ENCODE measurements at places on chromosomes 12 and 14.

GRCh38 chr12:61546296-61546695 lies 713.9 kb upstream of the USP15 start:
- no peak for DNase-seq

DNA sequence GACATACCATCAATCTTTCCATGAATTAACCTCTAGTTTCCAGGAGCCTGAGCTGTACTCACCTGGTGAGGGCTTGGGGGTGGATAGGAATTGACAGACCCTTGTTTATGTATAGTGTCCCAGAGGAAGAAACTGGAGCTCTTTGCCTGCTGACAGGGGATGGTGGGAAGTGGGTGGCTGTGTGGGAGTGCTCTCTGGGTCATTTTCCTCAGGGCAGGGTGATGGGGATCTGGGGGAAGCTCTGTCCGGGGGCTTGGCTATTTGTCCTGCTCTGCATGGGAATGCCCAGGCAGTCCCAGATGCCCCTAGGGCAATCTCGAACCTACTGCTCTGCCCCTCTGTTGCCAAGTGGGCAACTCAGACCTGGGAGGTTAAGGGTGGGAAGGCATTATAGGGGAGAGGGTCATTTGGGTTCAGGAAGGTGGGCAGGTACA lies 21.8 kb upstream of the DHRS2 start:
- no peak for DNase-seq

GRCh38 chr14:89566644-89567415 lies 149.8 kb upstream of the FOXN3 start:
- no peak for DNase-seq

DNA sequence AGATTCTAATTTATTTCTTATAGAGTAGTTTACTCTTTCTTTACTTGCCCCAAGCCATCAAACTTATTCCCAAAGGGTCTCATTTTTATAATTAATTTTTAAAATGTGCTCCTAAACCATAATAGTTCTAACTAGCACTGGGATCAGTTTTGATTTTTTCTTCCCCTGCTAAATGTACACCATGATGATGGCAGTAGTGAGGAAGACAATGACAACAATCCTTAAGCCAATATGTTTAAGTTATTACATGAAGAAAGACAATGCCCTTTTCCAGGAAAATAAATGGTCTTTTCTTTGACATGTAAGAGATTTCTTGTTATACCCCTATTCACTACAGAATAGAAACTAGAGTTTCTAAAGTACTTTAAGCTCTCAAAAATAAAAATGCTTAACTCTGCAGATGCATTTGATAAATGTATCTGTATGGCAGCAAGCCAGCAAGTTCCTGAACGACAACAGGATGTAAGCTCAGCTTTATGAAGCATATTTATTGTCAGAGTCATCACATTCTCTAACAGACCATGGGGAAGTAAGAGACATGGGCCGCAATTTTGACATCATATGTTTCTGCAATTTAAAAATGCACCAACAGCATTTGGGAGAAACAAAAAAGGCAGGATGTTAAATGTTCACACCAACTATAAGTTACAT lies 36.0 kb upstream of the SNX6 start:
- peak; percentile 42 for DNase-seq

DNA sequence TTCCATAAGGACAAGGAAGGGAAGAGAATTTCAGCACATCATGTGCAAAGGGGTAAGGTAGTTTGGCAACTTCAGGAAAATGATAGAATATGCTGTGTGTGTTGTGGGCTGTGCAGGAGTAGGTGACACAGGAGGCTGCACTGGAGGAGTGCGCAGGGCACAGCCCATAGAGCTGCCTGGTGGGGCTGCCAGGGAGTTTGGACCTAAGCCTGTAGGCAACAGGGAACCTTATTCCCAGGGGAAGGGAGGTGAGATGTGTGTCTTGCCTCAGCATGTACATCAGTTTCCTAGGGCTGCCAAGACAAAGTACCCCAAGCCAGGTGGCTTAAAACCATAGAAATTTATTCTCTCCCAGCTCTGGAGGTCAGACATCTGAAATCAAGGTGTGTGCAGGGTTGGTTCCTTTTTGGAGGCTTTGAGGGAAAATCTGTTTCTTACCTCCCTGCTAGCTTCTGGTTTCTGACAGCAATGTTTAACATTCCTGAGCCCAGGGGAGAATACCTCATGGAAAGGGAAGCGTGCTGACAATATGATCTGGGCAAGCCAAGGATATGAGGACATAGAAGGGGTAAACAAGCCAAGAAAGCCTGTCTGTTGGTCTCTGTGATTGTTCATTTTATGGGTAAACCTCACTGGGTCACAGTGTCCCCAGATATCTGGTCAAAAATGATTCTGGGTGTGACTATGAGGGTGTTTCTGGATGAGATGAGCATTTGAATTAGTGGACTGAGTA lies 174.0 kb upstream of the NTF3 start:
- no peak for DNase-seq

DNA sequence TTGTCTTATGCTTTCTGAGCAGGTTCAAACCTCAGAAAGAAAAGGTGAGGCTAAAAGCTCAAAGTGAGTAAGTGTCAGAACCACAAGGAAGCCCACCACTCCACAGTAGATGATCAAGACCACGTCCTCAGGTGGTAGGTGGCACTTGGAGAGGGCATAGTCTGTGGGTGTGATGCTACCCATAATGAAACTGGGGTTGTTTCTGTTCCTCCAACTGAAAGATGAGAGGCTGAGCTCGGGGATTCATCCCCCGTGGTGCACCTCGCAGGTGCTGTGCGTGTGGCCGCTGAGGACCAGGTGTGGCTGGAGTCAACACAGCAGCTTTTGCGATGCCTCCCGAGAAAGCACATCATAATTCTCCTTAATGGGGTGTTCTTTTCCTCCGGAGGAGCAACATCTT lies 285.7 kb downstream of the TTC8 start:
- no peak for DNase-seq

- DNase-seq = no peak
Observed at GRCh38 chr14:93128725-93129459, 13.2 kb upstream of the ITPK1 start.

DNA sequence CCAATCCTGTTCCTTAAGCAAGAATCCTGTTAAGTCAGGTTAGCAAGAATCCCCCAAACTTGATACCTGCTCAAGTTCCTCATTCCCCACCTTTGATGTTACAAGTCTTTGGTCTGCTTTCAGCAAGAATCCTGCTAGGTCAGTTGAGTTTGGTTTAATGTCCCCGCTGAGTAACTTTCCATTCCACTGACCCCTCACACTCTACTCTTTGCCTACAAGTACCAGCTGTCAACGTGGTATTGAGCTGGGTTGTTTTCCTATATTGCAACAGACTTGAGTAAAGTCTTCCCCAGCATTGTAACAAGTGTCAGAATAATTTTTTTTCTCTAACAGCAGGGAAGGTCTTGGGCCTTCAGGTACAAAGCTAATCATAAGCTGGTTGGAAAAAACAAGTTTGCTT lies 6.3 kb downstream of the PPM1H start:
- no peak for DNase-seq

- DNase-seq = no peak
Observed at GRCh38 chr12:13193505-13194231, 2.9 kb upstream of the EMP1 start.

DNA sequence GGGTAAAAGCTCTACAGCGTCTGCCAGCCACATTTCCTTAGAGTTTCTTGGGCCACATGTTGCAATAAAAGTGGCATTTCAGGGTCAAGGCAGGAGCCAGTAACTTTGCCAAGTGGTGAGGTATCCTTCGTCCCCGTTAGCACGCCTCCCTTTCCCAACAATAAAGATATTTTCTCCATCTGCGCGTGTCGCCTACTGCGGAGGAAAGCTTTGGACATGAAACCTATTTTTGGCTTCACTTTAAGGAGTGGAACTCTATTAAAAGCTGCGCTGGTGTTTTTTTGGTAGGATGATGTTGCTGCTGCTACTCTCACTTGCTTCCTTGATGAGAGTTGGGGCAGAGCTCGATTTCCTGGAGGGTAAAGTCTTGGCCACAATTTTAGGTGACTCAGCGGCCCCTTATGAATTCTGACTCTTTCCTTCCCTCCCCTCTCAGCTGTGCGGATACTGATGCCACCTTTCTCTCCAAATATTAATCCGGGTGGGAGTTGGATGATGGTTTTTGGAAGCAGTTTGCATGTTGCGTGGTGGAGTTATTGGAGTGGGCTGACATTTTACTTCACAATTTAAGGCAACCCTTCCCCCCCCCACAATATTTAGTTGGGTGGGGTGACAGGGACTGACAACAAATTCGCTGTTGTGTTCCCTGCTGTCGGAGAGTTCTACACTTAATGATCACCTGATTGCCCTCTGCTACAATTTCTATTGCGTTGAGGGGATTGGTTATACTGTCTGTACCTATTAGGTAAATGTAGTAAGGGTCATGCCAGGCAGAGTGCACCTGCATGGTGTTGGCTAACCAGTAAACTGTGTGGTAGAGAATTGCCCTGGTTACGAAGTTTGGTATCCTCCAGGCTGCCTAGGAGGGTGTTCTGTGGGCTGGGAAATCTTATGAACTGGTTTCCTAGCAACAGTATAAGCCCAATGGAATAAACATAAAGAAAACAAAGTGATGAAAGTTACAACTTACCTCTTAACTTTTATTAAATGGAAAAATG lies 1.1 kb downstream of the CCDC91 start:
- DNase-seq = peak; percentile 40

DNA sequence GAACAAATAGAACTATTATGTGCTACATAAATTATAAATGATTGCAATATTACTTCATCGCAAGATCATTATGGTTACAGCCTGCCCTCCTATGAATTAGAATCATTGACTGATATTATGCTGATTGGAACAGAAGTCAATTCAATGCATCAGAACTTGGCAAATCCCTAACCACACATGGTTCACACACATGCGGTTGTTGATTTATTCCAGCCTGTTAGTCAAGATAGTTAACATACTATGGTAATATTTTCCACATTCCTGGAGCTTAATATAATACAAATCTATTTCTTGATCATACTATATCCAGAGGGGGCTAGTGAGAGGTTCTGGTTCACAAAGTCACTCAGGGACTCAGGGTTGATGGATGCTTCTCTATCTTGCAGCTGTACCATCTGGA lies 9.7 kb upstream of the CACNA1C start:
- no peak for DNase-seq

- no peak for DNase-seq
Observed at GRCh38 chr12:127192391-127192790, 1074.6 kb upstream of the TMEM132C start.

DNA sequence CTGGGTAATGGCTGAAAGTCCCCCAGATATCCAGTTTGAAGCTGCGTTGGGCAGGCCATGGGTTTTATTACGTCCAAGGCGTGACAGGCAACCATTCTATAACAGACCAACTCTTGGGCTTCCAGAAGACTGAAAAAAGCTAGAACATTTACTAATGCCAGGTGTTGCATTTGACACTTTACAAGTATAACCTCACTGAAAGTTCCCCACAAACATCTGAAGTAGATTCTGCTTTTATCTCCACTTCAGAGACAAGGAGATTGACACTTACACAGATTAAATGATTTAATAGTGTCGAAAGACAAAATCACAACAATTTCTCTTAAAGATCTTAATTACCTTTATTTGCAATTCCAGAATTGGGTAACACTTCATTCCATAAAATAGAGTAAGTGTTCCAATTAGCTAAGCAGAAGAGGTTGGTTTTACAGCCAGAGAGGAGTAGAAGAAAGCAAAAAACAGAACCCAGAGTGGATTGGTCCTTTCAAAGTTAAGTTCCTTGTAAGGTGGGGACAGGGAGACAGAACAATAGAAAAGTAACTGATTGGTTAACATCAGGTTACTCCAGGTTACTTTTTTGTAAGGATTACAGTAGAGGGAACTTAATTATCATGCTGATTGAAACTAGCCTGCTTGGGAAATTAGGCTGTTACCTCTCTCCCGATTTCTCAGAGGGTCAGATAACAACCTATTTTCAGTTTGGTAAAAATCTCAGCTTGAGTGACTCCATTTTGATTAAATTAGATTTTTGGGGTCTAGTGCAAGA lies 11.3 kb downstream of the SOCS2 start:
- DNase-seq = no peak

DNA sequence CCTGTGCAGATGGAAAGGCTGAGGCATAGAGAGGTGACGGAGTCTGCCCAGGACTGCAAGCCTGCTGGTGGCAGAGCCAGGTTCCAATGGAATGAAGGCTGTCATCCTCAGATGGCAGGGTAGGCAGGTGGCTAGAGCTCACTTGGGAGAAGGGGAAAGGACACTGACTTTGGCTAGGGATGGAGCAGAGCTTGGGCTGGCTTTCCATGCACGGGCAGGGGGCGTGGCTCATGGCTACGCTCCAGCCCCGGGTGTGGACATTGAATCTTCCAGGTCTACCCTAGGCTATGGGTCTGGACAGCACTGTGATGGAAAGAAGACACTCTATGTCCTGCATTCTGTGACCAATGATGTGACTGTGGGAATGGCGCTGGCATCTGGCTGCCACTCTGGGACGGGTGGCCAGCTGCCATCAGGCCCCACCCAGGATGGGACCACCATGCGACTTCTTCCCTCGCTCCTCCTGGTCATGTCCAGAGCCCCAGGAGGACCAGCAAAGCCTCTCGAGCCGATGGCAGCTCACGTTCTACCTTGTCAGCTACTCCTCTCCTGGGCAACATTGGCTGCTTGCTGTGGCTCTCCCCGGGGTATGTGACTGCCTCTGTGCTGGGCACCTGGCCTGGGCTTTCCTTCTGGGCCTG lies 398.7 kb downstream of the TMEM121 start:
- DNase-seq = no peak

DNA sequence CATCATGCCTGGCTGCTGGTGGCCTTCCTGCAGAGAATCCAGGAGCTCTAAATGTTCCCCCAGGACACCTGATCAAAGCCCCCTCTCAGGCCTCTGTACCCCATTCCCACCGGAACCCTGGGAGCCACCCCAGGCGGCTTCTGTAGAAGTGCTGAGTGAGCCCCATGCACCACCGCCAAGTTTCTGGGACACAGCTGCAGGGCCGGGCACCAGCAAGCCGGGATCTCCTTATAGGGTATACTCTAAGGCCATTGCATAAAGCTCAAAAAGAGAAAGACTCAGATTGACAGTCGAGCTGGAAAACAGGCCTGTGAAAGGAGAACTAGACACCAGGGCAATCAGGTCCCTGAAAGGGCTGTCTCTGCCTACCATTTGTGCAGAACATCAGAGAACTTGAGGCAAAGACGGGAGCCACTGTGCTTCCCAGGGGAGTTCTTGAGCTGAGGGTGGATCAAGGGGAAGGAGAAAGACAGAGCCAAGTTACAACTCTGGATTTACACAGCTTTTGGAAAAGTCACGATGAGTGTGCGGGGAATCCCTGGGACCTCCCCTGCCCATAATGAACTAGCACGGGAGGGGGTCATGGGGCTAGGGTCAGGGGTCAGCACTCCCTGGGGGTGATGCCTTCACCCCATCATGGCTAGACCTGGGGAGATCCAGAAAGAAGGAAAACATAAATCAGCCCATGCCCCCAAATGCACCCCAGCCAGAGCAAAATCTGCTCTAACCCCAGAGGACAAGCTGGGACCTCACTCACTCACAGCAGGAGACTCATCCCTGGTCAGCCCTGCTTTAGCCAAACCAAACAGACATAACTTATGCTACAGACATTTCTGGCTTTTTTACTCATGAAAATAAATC lies 51.1 kb downstream of the ITPK1 start:
- DNase-seq = no peak

- DNase-seq = no peak
Observed at GRCh38 chr14:22184157-22184829, 404.7 kb downstream of the DAD1 start.

GRCh38 chr14:101017806-101018560 lies 114.5 kb upstream of the RTL1 start:
- DNase-seq = no peak
